Stimulated activated CD8-positive, alpha-beta memory T cell treated with anti-CD3 and anti-CD28 coated beads, Interleukin-7, amount 100 ng/mL, for 1 hour (primary cell): ENCODE measurements at places on chromosomes 3 and 15.
A peak's percentile ranks its signal among the peaks of the same experiment; 100 is the strongest.

DNA sequence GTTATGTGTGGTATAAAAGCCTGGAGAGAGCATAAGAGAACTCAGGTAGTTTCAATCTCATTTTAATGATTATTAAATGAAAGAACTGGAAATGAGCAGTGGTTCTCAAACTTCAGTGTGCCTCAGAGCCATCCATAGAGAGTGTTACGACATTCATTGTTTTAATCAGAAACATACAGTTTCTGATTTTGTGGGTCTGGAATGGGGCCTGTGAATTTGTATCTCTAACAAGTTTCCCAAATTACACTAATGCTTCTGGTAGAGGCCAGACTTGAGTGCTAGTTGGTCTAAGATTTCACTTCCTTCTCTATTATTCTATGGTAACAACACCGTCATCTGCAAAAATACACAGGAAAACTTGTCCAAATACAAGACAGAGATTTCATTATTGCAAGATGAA is 292.0 kb upstream of the NECTIN3 start:
- DNase-seq: no peak

- no peak for DNase-seq
Observed at GRCh38 chr3:43373560-43373928, 87.2 kb downstream of the SNRK start.

DNA sequence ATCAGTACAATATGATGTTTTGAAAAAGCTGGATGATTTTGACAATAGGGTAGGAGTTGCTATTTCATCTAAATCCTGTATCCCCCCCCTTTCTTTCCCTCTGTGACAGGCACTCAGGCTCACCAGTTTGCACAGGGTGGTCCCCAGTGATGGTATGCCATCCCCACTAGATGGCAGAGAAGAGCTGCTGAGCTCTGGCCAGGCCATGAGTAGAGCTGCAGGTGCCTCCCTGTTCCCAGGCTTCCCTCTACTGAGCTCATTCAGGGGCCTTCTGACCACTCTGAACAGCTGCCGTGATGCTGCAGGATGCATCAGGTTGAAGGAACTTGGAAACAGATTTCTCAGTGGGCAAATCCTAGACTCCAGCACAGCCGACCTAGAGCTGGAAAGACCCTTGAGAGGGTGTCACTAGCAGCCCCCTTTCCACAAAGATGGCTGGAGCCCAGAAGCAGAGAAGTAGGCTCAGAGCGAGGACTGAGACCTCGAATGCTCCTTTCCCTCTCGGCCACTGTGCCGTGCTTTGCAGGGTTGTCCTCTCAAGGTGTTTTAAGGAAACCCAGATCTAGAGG is 45.1 kb downstream of the EFCAB12 start:
- peak; percentile 17 for DNase-seq

- DNase-seq: no peak
Observed at GRCh38 chr15:41278319-41278718, 47.3 kb downstream of the CHP1 start.

GRCh38 chr3:107633327-107634098 is 110.8 kb downstream of the BBX start:
- DNase-seq: no peak

- DNase-seq: no peak
Observed at GRCh38 chr15:76058714-76059319, 968 bp upstream of the TMEM266 start.

GRCh38 chr15:36612063-36612788 is 32.8 kb downstream of the CDIN1 start:
- DNase-seq: no peak

DNA sequence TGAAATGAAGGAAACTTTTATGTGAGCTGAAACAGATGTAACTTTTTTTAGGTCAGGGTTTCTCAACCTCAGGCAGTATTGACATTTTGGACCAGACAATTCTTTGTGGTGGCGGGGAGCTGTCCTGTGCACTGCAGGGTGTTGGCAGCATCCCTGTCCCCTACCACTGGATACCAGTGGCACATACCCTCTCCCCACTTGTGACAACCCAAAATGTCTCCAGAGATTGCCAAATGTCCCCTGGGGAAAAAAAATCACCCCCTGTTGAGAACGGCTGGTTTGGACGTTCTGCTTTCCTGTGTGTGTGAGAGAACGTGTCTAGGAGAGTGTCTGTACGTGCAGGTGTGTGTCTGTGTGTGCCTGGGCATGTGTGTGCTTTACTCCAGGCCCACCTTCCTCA is 30.7 kb upstream of the GRIP2 start:
- DNase-seq: no peak

GRCh38 chr3:9250236-9250635 is 790 bp upstream of the SRGAP3 start:
- no peak for DNase-seq

DNA sequence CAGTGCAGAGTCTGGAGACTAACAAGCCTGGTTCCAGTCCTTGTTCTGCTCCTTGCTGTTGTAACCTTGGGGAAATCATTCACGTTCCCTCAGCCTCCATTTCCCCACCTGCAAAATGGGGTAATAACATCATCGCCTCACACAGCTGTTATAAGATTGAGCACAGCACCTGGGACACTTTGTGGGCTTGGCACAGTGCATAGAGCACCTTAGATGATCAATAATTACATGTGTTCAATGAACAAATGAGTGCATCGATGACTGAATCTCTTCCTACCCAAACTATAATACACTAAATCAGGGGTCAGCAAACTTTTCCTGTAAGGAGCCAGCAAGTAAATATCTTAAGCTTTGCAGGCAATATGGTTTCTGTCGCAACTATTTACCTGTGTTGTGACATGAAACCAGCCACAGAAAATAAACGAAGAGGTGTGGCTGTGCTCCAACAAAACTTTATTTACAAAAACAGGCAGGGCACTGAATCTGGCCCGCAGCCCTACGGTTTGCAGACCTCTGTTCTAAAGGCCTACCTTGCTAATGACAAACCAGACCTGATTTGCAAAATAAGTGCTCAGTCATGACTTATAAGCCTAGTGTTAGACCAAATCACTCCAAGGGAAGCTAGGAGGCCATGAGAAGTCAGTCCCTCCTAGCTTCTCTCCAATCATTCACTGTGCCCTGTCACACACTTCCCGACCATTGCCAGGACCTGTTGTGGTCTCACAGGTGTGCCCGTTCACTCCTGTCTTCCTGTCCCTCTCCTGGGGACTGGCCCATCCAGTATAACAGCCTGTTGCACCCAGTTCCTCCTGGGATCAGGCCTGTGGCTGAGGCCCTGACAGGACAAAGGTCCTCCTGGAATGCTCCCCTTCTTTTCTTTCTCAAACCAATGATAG is 149.4 kb upstream of the WNT5A start:
- no peak for DNase-seq

GRCh38 chr3:62049033-62049432 is 324.3 kb downstream of the FEZF2 start:
- DNase-seq: no peak

GRCh38 chr15:89150287-89150686 is 62.0 kb downstream of the ABHD2 start:
- DNase-seq: no peak

- no peak for DNase-seq
Observed at GRCh38 chr3:64084640-64085039, 61.3 kb upstream of the PSMD6 start.

DNA sequence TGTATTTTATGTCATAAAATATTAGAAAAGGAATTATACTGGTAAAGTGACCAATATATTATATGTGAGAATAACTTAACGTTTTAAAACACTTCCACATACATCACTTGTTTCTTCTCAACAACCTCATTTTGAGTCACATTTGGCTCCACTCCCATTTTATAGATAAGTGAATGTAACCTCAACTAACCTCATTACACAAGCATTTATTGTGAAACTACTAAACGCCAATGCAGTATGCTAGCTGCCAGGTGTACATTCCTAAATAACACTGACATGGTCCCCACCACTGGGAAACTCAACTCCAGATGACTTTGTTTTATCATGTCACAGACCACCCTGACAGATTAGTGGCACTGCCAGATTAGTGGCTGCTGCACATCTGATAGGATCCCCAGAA is 249.7 kb upstream of the CNTN4 start:
- DNase-seq: no peak

DNA sequence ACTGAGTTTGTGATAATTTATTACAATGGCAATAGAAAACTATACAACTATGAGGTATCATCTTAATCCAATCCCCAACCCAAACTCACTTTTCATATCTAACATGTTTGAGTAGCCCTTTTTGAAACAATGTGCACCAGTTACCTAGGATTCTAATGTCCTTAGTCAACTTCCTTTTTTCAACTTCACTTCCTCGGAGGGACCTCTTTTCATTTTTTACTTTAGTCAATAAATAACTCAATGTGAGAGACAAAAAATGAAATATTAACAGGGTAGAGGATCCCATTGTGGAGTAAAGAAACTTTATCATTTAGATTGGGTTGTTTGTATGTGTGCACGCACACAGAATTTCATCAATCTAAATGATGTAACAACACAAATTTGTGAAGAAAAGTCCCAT is 193.6 kb upstream of the LRRC3B start:
- no peak for DNase-seq

GRCh38 chr3:38165722-38166387 is 518 bp downstream of the OXSR1 start:
- peak; percentile 9 for DNase-seq

GRCh38 chr3:45795882-45796765 is at the start of gene SLC6A20:
Gene SLC6A20, minus strand, starts transcription at chr3:45796536. Its CDS starts 117 bp downstream, at chr3:45796419.
- no peak for DNase-seq

DNA sequence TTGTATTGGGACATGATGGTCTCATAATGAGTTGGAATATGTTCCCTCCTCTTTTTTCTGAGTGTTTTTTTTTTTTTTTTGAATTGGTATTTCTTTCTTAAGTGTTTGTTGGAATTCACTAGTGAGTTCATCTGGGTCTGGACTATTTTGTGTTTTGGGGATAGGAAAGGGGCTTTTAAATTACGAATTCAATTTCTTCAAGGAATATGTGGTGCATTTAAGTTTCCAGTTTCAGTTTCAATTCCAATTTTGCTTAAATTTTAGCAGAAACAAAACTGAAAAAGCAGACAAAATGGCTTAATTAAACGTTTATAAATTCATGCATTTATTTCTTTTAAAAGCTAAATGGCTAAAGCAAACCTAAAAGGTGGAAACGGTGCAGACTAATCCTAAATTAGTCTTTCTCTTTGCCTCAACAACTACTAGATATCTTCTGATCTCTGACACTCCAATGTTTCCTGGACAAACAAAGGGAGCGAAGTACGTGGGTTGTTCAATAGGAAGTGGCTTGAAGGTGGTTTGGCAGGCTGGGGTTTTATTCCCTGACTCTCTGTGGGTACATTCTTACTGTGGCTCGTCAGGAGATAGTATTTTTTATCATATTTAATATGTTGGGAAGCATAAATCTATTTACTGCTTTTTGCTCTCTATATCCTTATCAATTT is 50.0 kb upstream of the CORO2B start:
- DNase-seq: no peak

DNA sequence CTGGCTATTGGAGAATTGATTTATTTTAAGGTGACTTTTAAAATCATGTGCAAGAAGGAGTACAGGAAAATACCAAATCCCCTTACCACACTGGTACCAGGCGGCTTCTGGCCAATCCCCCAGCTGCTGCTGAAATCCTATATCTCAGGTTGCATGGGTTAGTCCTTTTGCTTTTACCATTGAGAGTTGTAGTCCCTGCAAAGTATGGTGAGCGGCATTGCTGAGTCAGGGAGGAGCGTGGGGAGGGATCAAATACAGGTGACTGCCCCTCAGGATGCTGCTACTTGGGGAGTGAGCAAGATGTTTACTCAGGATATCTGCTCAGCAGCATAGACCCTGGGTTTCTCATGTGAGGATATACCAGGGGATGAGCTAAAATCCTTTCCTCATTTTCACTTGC is 131.9 kb upstream of the STAC start:
- no peak for DNase-seq

- no peak for DNase-seq
Observed at GRCh38 chr3:37635251-37635650, 226.4 kb upstream of the CTDSPL start.

- DNase-seq: no peak
Observed at GRCh38 chr15:76065245-76065644, 5.5 kb downstream of the TMEM266 start.

DNA sequence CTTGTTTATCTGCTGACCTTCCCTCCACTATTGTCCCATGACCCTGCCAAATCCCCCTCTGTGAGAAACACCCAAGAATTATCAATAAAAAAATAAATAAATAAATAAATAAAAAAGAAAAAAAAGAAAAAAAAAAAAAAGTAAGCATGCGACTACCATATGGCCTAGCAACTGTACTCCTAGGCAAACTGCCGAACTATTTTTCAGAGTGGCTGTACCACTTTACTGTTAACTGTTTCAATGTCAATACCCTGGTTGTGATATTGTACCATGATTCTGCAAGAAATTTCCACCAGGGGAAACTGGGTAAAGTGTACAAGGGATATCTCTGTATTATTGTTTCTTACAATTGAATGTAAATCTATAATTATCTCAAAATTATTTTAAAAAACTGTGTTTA is 41.3 kb upstream of the MAP4 start:
- DNase-seq: no peak

DNA sequence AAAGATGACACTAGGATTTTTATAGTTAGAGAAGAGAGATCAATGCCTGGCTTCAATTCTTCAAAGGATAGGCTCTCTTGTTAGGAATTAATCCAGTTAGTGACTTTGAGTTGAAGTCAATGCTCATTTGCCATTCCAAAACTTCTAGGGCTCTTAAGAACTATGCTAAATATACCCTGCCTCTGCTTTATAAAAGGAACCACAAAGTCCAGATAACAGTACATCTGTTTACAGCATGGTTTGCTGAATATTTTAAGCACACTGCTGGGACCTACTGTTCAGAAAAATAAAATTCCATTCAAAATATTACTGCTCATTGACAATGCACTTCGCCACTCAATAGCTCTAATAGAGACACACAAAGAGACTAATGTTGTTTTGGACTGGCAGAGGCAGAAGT is 786.6 kb upstream of the DPPA4 start:
- DNase-seq: no peak

DNA sequence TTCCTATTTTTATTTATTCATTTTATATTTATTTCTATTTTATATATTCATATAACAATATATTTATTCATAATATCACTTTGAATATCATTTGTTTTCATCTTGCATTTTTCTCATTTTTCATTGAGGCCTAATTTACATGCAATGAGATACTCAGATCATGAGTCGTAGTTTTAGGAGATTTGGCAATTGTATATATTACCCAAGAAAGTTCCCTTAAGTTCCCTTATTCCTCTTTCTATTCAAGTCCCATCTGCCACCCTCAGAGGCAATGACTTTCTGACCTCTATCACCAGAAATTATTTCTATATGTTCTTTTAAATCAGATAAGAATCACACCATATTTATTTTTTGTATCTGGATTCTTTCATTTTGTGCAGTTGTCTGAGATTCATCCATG is 329.1 kb upstream of the TPRG1 start:
- DNase-seq: no peak
